ENCODE measurements at places on chromosomes 5 and 9. TPM values are rescaled to one million over a fixed set of nuclear protein-coding genes. Genes with fewer than 3 reads are reported as not detected.

The JADE2 gene
- total RNA-seq: 17.5 TPM

The RNF208 gene
- total RNA-seq: 0.13 TPM

The AK6 gene
- total RNA-seq: 19.1 TPM

The SNX24 gene
- total RNA-seq: 21.2 TPM

The CCL19 gene
- not detected for total RNA-seq

The UGCG gene
- 71.4 TPM for total RNA-seq

The CYLC2 gene
- total RNA-seq: not detected

The ECM2 gene
- total RNA-seq: 2.2 TPM

The AGXT2 gene
- not detected for total RNA-seq

The NMUR2 gene
- total RNA-seq: 0.24 TPM

The PCDHGA5 gene
- 1.3 TPM for total RNA-seq

The FIBCD1 gene
- total RNA-seq: 4.7 TPM

The GABRB2 gene
- total RNA-seq: 0.65 TPM

The ANXA6 gene
- total RNA-seq: 189 TPM

Data from epithelial cell of alveolus of lung (primary cell).